ENCODE measurements at places on chromosomes 12 and 14.

DNA sequence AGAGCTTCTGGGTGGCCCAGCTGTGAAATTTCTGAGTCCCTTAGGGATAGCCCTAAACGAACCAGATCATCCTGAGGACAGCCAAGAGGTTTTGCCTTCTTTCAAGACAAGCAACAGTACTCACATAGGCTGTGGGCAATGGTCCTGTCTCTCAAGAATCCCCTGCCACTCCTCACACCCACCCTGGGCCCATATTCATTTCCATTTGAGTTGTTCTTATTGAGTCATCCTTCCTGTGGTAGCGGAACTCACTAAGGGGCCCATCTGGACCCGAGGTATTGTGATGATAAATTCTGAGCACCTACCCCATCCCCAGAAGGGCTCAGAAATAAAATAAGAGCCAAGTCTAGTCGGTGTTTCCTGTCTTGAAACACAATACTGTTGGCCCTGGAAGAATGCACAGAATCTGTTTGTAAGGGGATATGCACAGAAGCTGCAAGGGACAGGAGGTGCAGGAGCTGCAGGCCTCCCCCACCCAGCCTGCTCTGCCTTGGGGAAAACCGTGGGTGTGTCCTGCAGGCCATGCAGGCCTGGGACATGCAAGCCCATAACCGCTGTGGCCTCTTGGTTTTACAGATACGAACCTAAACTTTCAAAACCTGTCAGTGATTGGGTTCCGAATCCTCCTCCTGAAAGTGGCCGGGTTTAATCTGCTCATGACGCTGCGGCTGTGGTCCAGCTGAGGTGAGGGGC, 38.9 kb downstream of the DAD1 start:
- DNase-seq = no peak

DNA sequence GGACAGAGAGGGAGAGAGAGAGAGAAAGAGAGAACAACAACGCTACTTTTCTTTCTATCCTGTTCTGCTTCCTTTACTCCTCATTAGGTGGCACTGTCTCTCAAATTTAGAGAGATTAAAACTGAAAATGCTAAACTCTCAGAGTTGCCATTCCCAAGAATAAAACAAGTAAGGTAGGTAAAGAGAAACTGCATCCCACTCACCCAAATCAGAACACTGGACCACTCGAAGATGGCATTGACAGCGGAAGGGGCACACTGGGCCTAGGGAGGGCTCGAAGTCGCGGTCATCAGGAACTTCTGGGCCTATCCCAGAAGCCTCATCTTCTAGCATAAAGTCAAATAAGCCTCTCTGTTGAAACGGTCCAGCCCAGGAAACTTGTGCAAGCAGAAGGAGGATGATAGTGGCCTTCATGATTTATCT, 4.5 kb downstream of the DCN start:
- DNase-seq = no peak

DNA sequence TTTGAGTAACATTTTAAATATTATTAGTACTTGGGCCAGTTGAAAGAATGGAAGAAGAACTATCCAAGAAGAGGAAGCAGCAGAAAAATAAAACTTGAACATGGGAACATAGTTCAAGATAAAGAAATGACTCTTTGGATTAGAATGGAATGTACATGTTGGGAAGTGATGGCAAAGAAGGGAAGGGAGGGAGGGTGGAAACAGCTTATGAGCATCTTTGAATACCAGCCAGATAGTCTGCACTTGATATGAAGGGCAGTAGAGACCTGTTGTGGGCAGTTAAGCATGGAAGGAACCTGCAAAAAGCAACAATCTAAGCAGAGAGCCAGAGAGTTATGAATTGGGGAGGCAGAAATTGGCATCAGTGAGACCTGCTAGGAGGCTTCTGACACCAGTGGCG, 10.0 kb upstream of the IL22 start:
- no peak for DNase-seq

GRCh38 chr12:24325331-24325730, 375.9 kb upstream of the SOX5 start:
- no peak for DNase-seq

DNA sequence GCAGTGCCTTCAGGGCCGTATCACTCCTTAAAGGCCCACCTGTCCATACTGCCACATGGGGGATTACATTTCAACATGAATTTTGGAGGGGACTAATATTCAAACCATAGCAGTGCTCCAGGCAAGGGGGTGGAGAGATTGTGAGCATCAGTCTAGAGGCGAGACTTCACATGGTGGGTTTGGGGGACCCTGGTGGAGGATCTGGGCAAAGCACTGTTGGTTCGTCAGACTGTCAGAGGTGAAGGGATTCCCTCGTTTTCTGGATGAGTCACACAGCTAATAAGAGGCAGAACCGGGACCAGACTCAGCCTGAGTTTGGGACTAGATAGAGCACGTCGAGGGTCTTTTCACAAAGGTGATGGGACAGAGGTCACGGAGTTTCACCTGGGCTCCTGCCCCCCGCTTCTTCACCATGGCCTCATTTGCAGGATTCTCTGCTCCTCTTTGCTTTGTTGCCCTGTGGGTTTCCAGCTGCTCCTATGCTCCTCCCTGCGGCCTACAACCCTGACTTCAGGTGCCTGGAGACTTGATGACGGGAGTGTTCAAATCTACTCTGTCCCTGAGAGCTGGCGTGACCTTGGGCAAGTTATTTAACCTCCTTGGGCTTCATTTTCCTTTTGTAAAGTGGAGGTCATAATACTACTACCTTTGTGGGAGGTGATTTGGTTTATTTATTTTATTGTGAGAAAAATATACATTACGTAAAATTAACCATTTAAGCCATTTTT, 41.5 kb downstream of the TEAD4 start:
- DNase-seq = no peak

DNA sequence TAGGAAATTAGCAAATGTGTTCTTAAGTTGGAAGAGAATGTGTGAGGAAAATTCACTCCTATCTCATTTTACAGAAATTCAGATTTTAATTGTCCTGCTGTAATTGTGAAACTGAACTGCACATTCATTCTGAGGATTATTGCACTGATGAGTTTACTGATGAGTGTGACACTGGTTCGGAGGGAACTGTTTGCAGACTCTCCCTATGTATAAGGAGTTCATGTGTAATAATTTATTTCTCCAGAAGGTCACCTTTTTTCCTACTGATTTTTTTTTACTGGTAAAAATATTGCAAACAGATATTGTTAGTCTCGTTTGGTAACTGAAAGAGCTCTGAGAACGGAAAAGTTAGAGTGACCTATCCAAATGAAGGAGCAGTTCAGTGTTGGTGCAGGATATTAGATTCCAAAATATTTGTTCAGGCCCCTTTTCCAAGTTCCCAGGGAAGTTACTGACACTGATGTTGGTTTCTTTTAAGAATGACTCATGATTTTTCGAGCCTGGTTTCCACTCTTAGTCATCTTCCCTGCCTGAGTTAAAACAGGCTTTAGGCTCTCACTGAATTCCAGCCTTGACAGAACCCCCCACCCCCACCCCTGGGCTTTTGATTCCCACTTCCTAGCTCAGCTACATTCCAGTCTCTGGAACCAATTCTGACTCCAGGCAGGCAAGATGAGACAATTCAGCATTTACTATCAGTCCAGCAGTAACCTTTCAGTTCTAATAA, 18.4 kb downstream of the ANO6 start:
- no peak for DNase-seq

GRCh38 chr14:63045612-63046320, 508 bp upstream of the KCNH5 start:
- no peak for DNase-seq

DNA sequence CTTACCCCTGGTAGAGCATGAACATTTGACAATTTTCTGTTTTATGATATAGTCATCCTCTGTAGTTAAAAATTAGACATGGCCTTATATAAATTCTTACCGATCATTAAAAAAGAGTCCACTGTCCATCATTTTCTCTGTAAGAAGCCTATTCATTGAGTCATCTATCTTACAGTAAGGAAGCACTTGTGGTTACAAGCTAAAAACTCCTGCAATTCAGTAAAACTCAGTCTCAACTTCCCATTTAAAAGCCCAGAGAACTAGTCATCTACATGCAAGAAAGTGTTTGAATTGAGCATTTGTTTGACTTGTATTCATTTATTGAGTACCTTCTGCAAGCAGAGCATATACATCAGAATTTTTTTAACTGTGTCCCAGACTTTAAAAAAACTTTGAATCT, 63.3 kb downstream of the GTF2A1 start:
- DNase-seq = no peak

GRCh38 chr14:103528146-103528586, 830 bp upstream of the TRMT61A start:
- DNase-seq = no peak

- DNase-seq = no peak
Observed at GRCh38 chr12:49866859-49867569, 24.1 kb upstream of the BCDIN3D start.

DNA sequence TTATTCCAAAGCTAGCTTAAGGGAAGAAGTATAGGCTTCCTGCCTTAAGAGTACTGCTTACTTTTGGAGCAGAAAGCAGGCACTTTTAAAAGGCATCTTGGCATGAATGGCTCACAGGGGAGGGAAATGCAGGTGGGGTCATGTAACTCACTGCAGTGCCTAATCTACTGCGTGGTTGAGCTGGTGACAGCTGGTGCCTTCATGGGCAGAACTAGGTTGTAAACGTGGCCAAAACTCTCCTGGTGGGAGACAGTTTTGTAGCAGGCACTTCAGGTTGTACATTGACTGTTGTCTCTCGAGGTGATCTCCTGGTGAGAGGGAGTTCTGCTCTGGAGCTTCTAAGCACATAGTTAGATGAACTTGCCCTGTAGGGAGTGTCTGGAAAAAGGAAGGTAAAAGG, 962.5 kb downstream of the DIO2 start:
- no peak for DNase-seq

DNA sequence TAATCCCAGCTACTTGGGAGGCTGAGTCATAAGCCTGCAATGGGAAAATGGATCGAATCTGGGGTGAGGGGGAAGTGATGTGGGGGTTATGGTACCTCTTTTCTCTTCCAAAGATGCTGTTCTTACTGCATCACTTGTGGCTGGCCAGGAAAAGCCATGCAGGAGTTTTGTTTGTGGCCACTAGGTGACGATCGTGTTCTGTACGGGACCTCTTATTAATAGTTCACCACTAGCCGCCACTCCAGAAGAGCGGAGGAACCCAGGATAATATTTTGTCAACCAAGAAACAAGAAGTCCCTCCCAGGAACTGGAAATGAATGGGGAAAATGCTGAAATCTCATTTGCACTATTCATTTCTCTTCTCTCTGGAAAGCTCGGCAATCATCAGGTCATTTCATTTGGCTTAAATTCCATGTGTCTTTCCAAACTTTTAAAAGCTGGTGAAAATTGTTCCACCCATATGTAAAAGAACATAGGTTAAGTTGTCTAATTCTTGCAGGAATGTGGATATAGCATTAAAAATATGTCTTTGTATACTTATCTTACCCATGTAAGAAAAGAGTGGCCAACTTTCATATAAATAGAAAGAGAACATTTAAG, 8.9 kb downstream of the GPR65 start:
- DNase-seq = no peak

- no peak for DNase-seq
Observed at GRCh38 chr12:121110211-121110940, 22.3 kb upstream of the P2RX7 start.

DNA sequence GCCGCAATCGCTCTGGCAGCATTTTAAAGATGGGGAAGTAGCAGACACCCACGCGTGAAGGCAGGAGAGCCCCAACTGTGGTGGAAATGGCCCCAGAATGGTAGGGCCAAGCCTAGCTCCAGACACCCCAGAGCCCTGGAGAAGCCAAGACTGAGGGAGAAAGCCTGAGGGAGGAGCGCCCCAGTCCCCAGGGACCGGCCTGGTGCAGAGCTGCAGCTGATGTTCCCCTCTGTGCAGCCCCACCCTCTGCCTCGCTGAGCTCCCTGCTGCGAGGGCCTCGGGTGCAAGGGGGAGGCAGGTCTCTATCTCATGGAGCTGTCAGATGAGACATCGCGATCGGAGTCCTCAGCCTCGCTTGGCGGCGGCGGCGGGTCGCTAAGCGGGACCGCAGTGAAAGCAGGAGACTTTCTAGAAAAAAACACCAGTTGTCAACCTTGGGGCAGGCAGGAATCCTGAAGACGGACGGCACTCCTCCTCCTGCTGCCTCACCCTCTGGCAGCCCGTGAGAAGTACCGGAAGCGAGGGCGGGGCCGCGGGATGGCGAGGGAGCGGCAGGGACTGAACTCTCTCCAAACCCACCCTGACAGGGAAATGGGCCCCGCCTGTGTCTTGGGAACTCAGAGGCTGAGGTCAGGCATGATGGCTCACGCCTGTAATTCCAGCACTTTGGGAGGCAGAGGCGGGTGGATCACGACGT, 6.0 kb downstream of the GAPDH start:
- DNase-seq = no peak

DNA sequence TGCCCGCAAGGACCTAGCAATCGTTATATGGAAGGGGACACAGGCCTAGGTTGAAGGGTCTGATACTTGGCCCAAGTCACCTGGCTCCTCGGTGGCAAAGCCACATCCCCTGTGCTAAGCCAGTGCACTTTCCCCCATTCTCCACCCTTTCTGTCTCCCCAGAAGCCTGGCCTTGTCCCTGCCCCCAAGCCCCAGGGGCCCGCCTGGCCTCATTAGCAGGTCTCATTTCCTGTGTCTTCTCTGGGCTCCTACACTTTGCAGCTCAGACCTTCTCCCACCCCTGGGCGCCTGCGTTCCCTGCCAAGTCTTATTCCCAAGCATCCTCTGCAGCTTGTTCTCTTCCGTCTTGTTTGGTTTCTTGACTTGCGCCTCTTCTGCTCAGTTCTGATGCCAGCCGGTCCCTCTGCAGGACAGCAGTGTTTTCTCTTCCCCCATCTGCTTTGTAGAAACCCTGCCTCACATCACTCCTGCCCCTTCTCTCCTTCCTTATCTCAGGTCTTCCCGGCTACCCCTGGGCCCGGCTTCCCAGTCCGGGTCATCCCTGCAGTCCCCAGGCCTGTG, 66.7 kb downstream of the SLC24A4 start:
- DNase-seq = no peak

- DNase-seq = no peak
Observed at GRCh38 chr12:111925171-111925570, 83.1 kb downstream of the MAPKAPK5 start.

DNA sequence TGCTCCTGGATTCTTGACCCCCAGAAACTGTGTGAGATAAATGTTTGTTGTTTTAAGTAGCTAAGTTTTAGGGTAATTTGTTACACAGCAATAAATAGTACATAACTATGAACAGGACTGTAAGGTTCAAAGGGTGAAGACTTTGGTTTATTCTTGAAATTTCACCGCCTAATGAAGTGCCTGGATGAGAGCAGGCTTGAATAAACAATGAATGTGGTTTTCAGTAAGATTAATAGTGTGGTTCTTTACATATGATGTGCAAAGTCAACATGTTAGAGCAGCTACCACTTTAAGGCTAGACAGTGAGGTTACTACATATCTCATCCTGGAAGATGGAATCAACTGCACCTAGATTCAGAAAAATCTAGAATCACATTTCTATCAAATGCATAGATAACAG, 145.2 kb upstream of the BTG1 start:
- DNase-seq = no peak

- no peak for DNase-seq
Observed at GRCh38 chr14:32703183-32703621, 235.5 kb upstream of the NPAS3 start.

All from cortex of kidney (tissue), 1 donor.